ENCODE measurements at places on chromosomes 1 and 21. TPM values are rescaled to one million over a fixed set of nuclear protein-coding genes. Genes with fewer than 3 reads are reported as not detected.

- DNase-seq: no peak
These were observed 100.9 kb downstream of the NAV1 start for GRCh38 chr1:201639826-201640225.

The NBPF4 gene
- total RNA-seq: 4.4 TPM

GRCh38 chr1:7760245-7760644 is 10.9 kb upstream of the VAMP3 start:
- no peak for DNase-seq

DNA sequence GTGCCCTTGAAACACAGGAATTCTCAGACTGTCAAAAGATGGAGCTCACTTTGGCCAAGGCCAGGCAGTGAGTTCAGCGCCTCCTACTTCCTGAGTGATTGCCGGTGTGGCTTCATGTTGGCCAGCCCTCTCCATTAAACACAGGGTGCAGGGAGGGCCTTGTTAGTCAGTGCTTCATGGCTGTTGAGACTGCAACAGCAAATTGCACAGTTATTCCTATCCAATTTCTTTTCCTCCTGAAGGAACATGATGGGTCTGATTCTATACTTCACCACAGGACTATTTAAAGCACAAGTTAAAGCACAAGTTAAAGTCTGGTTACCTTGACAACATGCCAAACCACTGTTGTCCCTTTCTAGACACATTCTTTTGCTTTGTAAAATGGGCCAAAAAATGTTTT is 156.6 kb downstream of the SIPA1L2 start:
- peak; percentile 85 for DNase-seq

- DNase-seq: no peak
These were observed 40.2 kb upstream of the SLC35D1 start for GRCh38 chr1:67094191-67094590.

DNA sequence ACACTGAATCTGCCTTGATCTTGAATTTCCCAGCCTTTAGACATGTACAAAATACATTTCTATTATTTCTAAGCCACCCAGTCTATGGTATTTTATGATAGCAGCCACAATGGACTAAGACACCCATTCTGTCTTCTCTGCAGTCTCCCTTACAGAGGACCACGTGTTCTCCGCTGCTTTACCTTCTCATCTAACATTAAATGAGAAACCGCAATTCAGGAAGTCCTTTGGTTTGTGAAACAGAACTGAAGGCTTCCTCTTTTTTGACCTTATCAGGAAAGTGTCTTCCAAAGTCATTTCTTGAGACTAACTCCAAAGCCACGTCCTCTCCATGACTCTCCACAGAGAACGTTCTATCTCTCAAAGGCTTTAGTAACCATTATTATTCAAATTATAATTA is 560.1 kb downstream of the OMA1 start:
- DNase-seq: no peak

DNA sequence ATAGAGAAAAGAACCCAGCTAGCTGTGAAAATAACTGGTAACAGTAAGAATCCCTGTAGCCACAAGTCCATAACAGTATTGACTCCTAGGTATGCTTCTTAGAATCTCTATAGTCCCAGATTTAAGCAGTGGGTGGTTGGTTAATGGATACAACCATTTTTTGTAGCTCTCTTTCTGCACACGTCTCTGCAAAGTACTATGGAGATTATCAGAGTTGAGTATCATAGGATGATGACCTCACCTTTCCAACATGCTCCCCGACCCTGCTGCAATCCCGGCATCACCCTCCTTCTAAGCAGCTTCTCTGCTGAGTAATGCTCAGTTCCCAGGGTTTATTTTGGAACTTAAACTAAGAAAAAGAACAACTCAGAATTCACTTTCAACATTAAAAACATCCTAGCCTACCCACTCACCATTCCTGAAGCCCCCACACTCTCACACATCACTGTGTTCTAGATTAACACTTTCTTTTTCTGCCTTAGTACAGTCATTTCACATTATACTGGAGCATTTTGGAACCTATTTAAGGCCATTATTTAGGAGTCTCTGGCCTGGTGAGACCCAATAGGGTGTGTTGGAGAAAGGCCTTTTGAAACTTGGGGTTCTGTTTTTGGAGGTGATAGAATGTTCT is 2.7 kb downstream of the MLLT11 start:
- peak; percentile 69 for DNase-seq

The ERG gene
- 4.4 TPM for total RNA-seq

DNA sequence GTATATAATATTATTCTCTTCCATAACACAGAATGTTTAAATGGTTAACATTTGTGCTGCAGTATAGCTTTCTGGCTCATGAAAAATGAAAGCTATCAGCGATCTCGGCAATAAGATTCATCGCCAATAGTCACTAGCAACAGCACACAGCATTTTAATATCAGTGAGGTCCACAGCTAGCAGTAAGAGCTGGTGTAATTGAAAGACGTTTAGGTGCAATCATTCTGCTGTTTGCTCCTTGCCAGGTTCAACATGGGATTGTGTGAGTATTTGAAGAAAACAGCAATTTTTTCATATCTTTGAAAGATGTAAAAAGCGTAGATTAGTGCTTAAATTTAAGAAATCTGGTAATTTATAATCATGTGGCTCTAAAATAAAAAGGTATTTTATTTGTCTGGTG is 20.1 kb downstream of the PRKACB start:
- no peak for DNase-seq

DNA sequence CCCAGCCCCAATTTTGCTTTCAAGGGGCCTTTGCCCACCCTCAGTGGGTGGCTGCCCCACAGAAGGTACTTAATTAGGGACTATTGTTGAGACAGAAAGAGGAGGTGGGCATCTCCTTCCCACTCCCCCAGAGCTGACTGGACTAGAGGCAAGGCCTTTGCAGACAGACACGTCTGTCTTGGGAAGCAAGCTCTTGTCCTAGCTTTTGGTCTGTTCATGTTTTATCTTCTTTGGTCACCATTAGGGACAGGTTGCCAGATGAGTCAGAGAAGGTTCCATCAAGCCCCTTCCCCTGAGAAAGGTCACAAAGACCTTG is 27.7 kb downstream of the PTAFR start:
- no peak for DNase-seq

GRCh38 chr1:81690676-81691453 is 109.9 kb upstream of the ADGRL2 start:
- no peak for DNase-seq

- DNase-seq: peak; percentile 16
These were observed 35.7 kb downstream of the ETS2 start for GRCh38 chr21:38841472-38841871.

DNA sequence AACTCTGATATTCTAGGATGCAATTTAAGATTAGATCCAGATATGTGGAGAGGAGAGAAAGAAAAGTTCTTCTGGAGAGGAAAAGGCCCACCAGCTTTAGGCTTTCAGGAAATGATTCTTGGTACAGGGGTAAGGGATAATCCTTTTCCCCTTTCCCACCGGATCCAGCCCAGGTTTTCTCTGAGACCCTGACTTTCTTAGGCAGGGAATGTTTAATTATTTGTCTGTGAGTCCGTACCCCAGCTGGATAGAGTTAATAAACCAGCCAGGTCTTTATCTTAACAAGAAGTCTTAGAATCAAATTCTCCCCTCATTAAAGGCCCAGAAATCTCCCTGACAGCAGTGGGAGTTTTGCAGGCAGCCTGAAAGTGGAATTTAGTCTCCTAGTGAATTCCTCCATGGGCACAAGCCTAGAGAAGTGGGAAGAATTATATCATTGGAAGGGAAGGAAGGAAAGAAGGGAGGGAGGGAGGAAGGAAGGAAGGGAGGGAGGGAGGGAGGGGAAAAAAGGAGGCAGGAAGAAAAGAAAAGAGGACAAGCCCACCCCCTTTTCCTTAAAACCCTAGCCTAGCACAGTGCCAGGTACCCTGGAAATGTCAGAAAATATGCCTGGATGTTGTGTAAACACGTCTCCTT is 189.0 kb downstream of the PLPP3 start:
- DNase-seq: no peak

The MAP10 gene
- total RNA-seq: 1.9 TPM

The ITLN2 gene
- not detected for total RNA-seq

- no peak for DNase-seq
These were observed 421.6 kb upstream of the PBX1 start for GRCh38 chr1:164137273-164137925.

DNA sequence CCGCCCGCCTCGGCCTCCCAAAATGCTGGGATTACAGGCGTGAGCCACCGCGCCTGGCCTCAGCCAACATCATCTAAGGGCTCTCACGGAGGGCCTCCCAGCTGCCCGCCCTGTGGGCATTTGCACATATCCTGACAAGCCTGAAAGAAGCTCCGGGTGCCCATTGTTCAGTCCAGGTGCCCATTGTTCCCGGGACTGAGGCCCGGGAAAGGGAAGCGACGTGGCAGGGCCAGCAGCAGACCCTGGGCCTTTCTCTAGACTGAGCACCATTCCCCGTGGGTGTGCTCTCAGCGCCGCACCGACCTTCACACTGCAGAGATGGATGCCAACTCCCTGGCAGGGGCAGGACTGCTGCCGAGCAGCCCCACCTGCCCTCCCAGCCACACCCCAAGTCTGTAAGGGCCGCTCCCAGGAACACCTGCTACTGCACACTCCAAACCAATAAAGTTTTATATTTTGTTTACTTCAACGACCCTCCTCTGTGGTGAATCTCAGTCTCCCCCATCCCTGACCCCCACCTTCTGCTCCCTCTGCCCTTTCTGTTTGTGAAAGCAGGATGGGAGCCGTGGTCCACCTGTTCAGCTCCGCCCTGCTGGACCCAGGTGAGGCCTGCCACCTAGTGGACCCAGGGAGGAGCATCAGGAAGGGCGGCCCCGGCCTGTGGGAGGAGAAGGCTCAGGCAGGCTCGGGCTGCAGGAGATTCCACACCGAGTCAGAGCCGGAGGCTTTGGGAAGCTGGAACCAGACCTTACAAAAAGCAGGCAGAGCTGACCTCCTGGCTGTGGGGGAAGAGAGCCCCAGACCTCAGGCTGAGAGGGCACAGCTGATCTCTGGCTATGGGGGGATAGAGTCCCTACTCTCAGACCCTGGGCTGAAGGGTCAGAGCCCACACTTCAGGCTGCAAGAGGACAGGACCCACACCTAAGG is 1.1 kb upstream of the TMEM82 start:
- peak; percentile 62 for DNase-seq

The OR2AK2 gene
- not detected for total RNA-seq

GRCh38 chr1:110084227-110085078 is 14.0 kb upstream of the ALX3 start:
- DNase-seq: peak; percentile 43

GRCh38 chr1:167695147-167695546 is 26.6 kb upstream of the MPZL1 start:
- DNase-seq: no peak

GRCh38 chr1:63325279-63325985 is 3.1 kb downstream of the FOXD3 start:
- no peak for DNase-seq

The ABL2 gene
- 31.3 TPM for total RNA-seq

The ANKRD65 gene
- total RNA-seq: not detected

DNA sequence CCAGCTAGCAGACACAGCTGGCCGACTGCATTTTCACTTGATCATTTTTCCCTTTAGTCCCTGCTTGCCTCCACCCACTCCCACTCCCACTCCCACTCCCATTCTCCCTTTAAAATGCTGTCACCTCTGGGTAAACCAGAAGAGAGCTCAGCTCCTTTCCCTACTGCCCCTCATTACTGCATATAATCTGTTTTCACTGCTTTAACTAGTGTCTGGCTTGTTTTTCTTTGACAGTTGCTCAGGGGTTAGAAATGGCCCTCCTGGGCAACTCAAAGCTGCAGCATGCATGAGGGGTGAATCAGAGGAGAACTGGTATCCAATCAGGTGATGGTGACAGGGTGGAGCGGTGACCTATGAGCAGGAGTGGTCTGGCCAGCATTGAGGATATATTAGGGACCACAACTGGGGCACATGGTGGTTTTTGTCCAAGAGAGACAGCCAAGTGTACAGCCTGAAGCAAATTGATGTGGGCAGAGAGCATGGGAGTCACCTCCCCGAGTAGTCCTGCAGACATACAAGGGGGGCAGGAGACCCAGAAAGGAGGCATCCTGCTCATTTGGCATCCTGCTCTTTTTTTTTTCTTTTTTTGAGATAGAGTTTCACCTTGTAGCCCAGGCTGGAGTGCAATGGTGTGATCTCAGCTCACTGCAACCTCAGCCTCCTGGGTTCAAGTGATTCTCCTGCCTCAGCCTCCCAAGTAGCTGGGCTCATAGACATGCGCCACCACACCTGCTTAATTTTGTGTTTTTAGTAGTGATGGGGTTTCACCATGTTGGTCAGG is 42.6 kb upstream of the SRSF10 start:
- peak; percentile 93 for DNase-seq

DNA sequence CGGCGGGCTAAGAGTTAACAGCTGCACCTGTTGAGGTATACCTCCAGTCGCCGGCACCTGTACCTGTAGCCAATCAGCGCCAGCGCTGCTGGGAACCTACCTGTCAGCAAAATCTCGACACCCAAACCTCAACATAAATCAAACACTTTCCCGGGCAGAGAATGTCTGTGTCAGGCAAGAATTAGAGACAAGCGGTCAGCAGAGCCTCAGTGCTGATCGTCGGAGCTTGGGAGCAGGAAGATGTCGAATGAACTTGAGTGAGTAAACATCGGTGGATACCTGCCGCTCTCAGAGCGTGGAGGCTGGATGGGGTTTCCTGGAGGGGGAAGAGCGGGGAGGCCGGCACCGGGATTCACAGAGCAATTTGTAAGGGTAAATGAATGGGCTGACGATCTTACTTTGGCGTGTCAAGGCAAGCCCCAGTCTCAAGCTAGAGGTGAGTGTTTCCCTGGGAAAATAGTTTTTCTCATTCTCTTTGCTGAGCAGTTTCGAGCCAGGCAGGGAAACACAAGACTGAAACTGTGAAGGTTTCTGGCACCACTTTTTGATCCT is at the start of gene GRHL3:
Gene GRHL3, plus strand, starts transcription at position 46 of the 552 bp plus-strand sequence. Its CDS starts 195 bp downstream, at position 241.
- no peak for DNase-seq

DNA sequence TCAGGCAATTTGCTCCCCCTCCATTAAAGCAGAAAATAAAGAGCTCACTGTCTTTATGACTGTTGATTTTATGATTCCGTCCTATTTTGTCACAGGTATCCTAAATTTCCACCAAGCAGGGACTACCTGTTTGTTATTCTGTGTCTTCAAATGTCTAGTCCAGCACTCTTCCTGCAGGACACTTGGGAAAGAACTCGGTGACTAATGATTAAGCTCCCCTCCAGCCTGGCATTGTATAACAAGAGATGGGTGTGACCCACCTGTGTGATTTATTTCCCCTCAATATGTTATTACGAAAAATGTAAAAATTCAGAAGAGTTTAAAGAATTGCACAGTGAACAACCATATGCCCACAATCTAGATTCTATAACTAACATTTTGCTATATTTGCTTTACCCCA is 42.9 kb upstream of the LRRN2 start:
- no peak for DNase-seq

DNA sequence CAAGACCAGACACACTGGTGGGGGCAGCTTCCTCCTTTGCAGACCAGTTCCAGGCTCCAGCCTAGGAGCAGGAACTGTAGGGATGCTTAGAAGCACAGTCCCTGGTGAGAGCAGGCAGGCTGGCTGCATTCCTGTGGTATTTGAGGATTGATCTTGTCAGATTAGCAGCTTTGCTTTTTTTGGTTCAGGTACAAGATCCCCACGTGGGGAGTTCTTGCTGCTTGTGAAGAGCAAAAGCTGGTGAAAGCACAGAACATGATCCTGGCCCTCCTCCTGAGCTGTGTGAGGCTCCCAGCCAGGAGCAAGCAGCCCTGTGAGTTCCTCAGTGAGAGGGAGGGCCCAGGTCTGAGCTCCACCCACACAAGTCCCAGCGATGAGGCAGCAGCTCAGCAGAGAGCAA is 75.3 kb upstream of the ARTN start:
- peak; percentile 95 for DNase-seq

The TSPEAR gene
- not detected for total RNA-seq

The HAO2 gene
- not detected for total RNA-seq
